ENCODE measurements at places on chromosomes 12 and 14.
A peak's percentile ranks its signal among the peaks of the same experiment; 100 is the strongest.

DNA sequence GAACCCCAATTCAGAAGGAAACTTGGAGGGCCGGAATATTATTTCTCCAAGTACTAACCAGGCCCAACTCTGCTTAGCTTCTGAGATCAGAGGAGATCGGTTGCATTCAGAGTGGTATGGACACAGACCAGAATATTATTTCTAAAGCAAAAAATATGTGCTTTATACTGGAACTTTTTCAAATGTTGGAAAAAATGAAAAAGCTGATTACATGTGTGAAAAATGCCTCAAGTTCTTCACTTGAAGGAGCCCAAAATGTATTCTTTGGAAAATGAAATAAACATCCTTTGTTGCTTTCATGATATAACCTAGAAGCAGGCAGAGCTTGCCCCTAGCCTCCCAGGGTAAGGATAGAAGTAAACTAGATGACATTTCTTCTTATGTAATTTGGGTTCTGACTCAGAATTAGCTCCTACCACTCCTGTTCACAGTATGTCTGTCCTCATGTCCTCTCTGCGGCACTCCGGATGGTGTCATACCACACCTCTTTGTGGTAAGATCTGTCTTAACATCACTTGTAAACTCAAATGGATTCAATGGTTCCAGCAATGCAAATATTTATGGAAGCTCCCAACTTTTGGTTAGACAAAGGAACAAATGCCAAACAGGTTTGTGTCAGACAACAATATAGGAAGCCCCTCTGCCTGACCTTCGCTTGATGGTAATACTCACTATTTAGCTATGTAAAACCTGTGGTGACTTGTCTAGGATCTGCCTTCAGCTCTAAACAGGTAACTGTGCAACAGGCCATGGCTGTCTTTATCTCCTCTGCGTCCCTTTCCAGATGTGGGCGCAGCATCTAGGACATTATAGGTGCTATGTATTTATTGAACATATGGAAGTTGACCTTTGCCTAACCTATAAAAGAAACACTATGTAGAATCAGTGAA, 178.5 kb downstream of the SSPN start:
- no peak for DNase-seq

DNA sequence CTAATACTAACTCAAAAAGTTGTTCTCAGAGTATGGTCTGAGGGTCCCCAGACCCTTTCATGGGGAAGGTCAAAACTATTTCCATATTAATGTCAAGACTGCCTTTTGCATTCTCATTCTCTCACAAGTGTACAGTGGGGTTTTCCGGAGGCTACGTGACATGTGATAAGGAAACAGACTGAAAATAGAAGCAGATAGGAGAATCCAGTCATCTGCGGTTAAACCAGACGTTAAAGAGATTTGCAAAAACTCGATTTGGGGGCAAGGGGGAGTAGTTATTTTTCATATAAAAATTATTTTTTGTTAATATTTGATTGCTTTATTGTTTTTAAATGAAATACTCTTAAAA, 1.0 kb upstream of the NAP1L1 start:
- DNase-seq: peak; percentile 60

GRCh38 chr12:61654698-61655097, 605.5 kb upstream of the USP15 start:
- no peak for DNase-seq

DNA sequence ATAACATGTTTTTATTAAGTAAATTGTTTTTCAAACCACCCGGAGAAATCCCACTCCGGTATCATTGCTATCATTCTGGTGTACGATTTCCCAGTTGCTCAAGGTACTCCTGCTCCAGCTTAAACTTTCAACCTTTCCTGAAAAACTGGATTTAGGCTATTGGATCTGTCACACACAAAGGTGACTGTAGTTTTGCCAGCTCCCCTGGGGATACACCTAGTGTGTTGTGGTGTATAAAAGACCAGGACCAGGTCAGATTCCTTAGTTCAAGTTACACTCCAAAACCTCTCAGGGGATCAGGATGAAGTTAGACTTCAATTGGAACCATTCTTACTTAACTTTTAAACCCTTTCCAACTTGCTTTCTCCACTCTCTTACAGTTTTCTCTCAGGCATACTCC, 303.9 kb downstream of the NOVA1 start:
- no peak for DNase-seq

GRCh38 chr14:49970474-49971147, 77.7 kb downstream of the ARF6 start:
- no peak for DNase-seq

DNA sequence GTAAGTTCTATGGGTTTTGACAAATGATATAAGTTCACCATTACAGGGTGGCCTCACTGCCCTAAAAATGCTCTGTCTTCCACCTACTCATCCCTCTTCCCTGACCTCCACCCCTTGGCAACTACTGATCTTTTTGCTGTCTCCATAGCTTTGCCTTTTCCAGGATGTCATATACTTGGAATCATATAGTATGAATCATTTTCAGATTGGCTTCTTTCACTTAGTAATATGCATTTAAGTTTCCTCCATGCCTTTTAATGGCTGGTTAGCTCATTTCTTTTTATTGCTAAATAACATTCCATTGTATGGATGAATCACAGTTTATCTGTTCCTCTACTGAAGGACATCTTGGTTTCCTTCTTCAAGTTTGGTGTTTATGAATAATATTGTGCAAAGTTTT, 14.0 kb upstream of the PEX5 start:
- DNase-seq: peak; percentile 56

DNA sequence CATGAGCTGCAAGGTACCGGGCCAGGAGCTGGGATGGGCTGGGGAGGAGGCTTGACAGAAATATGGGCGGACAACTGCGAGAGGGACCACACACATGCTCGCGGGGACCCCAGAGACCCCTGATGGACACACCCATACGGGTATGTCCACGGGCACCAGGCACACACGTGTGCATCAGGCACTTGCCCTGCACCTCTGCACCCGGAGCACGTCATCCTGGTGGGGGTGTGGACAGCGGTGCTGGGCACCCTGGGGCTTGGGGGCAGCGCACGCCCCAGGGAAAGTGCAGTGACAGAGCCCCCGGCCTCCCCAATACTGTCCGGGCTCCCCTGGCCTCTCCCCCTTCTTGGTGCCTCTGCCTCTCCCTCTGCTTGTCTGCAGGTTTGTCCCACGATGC, 1.7 kb upstream of the CRIP1 start:
- DNase-seq: no peak

- DNase-seq: no peak
Observed at GRCh38 chr12:30251546-30251945, 444.1 kb downstream of the IPO8 start.

DNA sequence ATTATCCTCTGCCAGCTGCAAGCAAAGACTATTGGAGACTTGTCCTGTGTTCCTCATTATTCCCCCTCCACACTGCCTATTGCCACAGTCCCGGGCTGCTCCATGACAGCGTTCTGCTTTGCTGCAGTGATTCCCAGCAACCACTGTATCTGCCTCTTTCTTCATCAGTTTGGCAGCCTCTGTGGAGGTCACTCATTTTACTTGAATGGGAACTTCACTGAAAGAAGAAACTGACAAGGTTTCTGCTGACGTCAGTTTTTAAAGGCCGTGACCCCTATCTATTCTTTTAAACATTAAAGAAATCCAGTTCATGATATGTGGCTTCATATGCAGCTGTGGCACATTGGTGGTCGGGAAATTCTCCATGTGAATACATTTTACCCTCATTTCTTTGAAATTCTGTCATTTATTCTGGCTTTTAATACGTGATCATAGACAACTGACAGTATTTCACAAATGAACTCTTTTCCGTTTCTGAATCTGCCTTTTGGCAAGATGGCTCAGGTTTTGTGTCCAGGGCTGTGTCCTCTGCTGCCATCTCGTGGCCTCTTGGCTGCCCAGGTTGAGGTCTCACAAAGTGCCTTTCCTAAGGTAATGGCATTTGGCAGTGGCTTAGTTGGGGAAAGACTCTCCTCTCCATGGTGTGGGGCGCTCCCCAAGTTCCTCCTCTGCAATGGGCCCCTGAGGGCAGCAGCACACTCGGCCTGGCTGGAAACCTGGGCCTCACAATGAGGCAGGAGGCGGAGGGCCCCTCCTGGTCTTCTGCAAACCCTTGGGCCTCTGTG, 5.8 kb downstream of the TMEM253 start:
- DNase-seq: peak; percentile 55

GRCh38 chr14:32509632-32510187, 180.6 kb downstream of the AKAP6 start:
- DNase-seq: peak; percentile 98

DNA sequence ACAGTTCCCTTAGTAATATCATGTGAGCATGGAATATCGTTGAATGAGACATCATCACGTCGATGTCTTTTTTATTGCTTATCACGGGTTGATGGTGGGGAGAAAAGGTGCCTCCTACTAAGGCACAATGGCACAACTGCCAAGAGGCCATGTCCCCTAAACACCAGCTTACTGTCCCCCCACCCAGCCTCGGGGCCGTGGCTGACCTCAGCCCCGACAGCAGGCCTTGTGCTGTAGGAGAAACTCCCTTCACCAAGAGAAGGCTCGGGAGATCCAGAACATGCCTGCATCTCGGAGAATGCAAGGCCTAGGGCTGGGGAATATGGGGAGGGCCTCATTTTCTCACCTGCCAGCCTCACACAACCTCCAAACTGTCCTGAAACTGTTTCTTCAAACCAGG, 22.8 kb downstream of the ZFP36L1 start:
- no peak for DNase-seq

DNA sequence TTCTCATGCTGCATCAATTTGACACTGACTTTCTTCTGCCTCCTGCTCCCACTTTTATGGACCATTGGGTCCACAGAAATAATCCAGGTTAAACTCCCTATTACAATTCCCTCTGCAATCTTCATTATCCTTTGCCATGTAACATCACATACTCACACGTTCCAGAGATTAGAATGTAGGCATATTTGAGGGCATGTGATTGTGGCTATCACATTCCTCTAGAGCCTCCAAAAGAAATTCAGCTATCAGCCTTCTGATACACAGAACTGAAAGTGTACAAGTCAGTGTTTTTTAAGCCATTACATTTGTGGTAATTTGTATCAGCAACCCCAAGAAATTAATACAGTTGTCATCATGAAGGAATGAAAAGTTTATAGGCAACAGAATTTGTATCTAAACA, 892.4 kb downstream of the RPS29 start:
- DNase-seq: peak; percentile 56

GRCh38 chr12:31524791-31525495, 66.0 kb downstream of the DENND5B start:
- peak; percentile 43 for DNase-seq

- no peak for DNase-seq
Observed at GRCh38 chr14:90600619-90601018, 203.8 kb downstream of the CALM1 start.

GRCh38 chr12:26120561-26121274, 4.1 kb downstream of the BHLHE41 start:
- DNase-seq: no peak

DNA sequence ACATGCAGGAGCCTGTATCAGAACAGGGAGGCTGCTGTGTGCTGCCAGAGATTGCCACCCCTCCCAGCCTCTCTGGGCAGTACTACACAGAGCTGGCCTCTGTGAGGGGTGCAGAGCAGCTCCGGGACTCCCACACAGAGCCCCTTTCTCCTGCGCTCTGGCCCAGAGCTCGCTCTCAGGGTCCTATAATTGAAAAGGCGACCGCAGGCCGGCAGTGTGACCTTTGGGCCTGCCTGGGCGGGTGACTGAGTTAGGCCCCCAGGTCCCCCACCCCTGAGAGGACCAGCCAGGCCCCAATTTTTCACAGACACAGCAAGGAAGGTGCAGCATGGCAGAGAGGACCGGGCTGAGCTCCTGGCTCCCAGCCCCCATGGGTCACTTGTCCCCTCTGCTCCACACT, 136.4 kb downstream of the ZFP36L1 start:
- no peak for DNase-seq

DNA sequence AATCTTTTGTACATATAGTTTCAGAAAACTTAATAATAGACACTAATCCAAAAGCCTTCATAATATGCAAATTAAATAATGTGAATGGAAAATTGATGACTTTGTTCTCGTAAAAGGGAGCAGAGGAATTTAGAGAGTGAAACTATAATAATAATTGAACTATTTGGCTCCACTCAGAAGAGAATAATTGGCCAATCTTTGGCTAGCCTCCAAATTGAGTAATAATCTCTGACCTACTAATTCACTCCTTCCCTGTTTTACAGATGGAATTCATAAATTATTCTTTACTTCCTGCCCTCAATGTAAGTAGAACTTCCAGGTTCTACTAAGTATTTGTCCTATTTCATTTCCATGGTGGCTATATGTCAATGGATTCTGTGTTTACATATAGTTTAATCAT, 15.8 kb downstream of the TRIM9 start:
- DNase-seq: no peak

DNA sequence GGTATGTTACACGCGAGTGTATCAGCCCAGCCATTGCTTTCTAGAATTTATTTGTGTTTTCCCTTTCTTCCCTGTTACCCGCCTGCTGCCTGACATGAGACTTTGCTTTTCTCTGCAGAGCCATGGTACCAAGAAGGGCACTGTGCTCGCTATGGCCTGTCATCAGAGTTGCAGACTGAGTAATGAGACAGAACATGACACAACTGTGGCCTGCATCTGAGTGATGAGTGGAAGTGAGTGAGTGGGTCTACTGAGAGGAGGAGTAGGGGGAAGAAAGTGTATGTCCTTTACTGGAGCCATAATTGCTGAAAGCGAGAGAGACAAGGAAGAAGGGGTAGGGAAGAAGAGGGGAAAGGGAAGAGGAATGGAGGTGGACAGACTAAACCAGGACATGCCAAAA, 2.9 kb downstream of the RILPL1 start:
- DNase-seq: no peak

- DNase-seq: no peak
Observed at GRCh38 chr14:21999402-21999801, 325.8 kb upstream of the OR4E1 start.

- DNase-seq: peak; percentile 15
Observed at GRCh38 chr14:40368314-40368713, 936.1 kb upstream of the FBXO33 start.

DNA sequence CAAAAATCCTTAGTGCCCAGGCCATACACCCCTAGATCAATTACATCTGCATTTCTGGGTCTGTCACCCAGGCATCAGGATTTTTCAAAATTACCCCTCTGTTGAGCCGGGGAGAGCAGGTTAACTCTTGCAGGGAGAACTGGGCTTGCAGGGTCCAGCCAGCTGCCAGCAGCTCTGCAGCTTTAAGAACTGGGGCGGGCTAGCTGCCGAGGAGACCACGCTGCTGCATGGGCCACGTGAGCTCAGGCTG, at the start of gene DGLUCY:
TSS of gene DGLUCY (plus strand) at position 245 of the 250 bp plus-strand sequence. CDS start 46,222 bp downstream, outside the sequence.
- DNase-seq: peak; percentile 67

GRCh38 chr14:20559461-20559904, 1.4 kb downstream of the RNASE9 start:
- DNase-seq: no peak

Measured in NCI-H226 (cell line).